Activated naive CD8-positive, alpha-beta T cell treated with anti-CD3 and anti-CD28 coated beads, Interleukin-2, amount 10 ng/mL, durations not matched to agents 7 days and 5 days (primary cell): ENCODE measurements at places on chromosomes 12 and 14. TPM values are rescaled to one million over a fixed set of nuclear protein-coding genes. Genes with fewer than 3 reads are reported as not detected.
A peak's percentile ranks its signal among the peaks of the same experiment; 100 is the strongest.

The CATSPERB gene
- 2.3 TPM for total RNA-seq

The BCL11B gene
- 104 TPM for total RNA-seq

The GLIPR1 gene
- 63.3 TPM for total RNA-seq

The TAS2R9 gene
- 0.28 TPM for total RNA-seq

The GPR84 gene
- 0.39 TPM for total RNA-seq

The AVPR1A gene
- total RNA-seq = not detected

The GAS2L3 gene
- total RNA-seq = 4.2 TPM

The PDE3A gene
- total RNA-seq = not detected

The TTC9 gene
- total RNA-seq = 17.2 TPM

The WNT1 gene
- total RNA-seq = 2.0 TPM

DNA sequence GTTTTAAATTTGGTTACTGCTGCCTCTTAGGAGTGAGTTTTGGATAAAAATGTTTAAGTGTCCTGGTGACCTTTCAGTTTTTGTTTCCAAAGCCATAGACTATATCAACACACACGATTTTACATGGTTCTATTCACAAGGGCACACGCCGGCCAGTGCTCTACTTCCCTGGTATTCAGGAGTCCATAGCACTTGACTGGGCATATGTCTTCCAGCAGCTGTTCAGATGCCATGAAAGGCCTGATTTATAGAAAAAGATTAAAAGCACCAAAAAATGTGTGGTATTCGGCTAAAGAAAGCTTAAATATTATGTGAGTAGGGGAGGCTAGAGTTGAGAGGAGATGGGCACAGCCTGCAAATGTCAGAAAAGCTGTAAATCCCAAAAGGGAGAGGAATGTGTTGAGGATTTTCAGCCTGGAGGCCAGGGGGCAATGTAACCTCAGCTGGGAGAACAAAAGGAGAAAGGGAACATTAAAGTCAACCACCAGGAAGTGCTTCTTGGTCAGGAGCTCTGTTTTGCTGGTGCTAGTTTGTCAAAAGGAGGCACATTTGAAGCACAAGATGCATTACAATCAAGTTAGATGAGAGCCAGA is 478.4 kb downstream of the RAD51B start:
- DNase-seq = no peak

DNA sequence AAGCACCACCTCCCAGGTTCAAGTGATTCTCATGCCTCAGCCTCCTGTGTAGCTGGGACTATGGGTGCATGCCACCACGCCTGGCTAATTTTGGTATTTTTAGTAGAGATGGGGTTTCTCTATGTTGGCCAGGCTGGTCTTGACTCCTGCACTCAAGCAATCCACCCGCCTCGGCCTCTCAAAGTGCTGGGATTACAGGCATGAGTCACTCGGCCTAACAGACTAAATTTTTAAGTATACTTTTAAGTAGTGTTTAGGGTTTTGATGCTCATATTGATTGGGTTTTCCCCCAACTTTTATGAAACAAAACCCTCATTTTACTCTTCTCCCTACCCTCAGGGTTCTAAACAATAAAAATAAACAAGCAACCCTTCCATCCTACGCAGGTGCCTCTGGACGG is 5.5 kb downstream of the MYO1A start:
- no peak for DNase-seq

GRCh38 chr12:108642269-108642870 is 8.7 kb upstream of the SELPLG start:
- no peak for DNase-seq

DNA sequence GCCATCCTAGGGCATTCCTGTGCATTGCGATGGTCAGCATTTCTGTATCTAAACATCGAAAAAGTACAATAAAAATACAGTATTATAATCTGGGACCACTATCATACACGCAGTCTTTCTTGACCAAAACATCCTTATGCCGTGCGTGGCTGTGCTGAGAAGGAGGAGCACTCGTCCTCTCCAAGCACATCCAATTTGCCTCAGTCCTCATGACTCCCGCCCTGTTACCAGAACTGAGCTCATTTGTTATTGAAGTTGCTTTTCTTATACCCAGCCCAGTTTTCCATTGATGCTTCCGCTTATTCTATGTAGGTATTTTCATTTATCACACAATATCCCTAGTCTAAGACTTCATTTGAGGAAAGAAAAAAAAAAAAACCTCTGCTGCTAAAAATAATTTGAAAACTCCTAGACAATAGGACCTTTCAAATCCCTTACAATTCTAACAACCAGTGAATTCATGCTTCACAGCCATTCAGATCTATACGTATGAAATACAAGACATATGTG is 236.9 kb upstream of the PLEKHG7 start:
- DNase-seq = no peak

DNA sequence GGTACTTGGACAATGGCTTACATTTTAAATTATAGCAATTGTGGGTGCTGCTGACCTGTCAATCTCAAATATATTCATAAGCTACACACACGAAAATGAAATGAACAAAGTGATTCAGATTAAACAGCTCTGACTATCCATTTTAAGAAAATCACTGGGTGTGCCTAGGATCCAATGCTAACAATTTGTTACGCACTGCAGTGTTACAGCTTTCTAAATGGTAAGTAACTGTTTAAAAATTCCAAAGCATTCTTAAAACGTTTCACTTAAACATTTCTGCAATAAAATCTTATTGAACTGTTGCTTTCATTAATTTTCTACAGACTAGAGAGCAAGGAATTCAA is 18.9 kb downstream of the LMO3 start:
- DNase-seq = no peak

DNA sequence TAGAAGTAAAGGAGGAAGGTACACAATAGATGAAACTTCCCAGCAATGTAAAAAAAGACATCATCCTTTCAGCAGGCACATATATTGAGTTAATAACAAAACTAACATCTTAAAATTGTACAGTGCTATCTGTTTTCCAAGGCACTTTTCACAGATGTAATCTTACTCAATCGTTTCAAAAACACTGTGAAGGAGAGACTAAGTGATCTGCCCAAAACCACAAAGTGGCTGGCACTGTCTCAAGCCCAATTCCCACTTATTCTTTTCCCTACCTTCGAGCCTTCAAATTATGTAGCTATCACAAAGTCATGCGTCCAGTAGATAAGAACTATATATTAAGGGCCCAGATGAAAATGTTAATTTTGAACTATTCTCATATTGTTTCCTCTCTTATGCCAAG is 193.6 kb upstream of the RASSF8 start:
- DNase-seq = no peak

GRCh38 chr12:30678221-30678620 is 17.4 kb downstream of the IPO8 start:
- DNase-seq = no peak

DNA sequence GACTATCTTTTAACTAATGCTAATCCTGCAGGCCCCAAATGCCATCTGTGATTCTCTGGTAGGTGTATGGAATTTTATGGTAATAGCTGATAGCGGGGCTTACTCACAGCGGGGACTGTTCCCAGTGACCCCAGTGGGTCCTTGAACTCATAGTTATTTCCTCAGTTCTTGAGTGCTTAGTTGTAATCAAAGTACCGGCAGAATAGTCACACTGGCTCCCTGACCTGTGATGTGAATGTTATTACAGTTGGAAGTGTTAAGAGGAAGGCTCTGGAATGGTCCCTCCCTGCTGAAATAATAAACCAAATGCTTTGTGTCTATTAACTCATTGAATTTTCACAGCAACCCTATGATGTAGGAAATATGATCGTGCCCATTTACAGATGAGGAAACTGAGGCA is 78.3 kb downstream of the NDUFA12 start:
- no peak for DNase-seq

GRCh38 chr12:45934956-45935355 is 55.4 kb downstream of the SCAF11 start:
- DNase-seq = no peak

DNA sequence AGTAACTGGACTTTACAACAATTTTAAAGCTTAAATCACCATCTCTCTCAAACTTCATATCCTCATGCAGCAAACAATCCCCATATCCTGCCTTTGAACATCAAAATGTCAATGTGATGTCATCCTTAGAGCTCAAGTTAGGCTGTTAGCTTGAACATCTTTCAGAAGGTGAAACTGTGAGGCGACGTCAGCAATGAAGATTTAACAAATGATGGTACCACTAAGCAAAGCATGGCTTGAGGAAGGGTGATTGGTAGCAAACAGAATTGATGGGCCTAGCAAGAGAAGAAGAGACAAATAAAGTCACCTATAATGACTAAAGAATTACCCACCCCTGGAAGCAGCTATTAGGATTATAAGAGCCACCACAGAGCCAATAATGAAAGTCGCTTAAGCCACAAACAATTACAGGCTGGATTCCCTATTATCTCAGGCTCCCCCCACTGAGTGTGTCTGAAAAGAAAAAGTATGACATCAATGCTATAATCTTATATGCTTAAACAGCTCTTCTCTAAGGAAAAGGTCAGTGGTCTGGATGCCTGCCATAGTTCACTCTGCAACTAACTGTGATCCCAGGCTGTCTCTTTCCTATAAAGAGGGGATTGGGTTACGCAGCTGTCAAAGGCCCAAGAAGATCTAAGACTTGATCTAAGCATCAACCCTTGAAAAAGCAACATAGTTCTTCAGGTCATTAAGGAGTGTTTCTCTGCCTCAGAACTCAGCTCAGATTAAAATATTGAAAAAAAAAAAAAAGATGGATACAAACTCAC is 18.1 kb downstream of the EGLN3 start:
- DNase-seq = no peak

DNA sequence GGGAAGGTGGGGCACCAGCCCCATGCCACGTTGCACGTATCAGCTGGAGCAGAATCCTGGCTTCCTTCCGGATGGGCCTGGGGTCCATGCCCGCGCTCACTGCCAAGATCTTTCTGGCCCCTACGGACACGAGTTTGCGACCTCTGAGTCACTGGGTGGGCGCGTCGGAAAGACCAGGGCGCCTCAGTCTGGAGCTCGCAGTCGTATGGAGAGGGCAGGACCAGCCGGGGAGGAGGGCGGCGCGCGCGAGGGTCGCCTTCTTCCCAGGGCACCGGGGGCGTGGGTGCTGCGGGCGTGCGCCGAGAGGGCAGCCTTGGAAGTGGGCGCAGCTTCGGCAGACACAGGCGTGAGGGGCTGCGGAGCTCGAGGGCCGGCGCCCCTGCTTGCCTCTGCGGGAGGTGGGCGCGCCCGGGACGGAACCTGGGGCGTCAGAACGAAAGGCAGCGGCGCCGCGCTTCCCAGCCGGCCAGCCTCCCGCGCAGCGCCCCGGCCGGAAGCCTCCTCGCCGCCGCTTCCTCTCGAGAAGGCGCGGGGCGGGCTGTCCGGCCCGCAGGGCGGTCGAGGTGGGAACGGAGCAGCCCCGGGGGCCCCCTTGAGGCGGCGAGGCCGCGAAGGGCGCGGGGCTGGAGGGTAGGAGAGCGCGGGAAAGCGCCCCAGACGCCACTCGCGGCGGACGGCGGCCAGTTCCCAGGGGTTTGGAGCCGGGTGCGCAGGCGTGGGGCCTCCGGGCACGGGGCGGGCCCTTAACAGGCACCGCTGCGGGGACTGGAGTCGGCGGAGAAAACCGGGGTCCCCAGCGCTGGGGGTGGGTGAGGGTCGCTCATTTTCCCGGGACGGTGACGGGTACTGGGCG is at the start of gene ARL6IP4:
TSS of gene ARL6IP4 (plus strand) at position 499 of the 853 bp plus-strand sequence. CDS start 459 bp downstream, outside the sequence.
- DNase-seq = peak; percentile 87

DNA sequence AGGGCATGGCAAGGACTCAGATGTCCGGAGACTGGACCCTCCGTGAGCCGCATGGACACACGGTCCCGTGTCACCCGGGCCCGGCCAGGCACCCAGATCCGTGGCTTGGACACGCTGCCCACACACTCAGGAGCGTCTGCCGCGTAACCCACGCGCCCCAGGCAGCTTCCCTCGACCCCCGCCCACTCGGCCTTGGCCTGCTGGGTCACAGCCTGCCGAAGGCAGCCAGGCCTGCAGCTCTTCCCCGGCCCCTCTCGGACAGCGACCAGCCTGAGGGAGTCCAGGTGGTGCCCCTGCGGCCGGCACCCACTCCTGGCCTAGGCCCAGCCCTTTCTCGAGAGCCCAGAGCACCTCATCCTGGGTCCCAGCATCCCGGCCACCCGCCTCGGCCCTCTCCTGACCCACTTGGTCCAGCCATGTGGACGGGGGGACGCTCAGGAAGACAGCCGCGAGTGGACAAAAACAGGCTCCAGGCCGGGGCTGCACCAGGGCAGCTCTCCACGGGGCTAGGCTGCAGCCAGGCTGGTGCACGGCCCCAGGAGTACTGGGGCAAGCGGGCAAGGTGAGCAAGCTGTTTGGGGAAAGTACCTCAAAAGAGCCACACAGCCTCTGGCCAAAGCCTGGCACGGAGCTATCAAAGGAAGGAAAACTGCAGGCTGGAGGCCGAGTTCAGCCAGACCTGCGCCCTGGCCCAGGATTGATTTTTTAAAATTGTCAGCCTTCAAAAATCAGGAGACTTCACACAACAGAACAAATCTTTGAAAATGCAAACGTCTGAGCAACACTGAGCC is 6.5 kb downstream of the AKT1 start:
- no peak for DNase-seq

DNA sequence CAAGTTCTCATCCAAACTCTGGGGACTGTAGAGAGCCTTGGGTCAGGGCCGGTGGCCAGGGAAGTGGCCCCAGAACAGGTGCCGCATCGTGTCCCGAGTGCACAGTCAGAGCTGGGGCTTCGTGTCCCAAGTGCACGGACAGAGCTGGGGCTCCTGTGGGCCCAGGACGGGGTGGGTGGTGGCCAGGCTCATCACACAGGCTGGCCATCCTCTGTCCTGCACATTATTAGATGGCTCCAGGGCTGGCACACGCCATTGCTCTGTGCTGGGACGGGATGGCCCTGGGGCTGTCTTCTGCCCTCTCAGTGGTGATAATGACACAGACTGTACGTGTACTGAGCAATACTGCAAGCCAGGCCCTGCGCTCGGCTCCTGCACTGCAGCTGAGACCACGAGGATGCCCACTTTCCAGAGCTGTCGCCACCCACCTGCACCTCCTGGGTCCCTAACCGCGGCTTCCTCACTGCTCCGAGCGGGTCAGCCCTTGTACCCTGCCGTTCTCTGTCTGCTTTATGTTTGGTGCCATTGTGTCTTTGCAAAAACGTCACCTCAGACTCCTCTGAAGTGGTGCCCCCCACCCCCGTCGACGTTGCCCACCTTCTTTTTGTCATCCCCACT is 1.9 kb downstream of the FBRSL1 start:
- DNase-seq = no peak

GRCh38 chr12:110475426-110475825 is 6.8 kb downstream of the FAM216A start:
- no peak for DNase-seq

- DNase-seq = no peak
Measured at GRCh38 chr12:93179792-93180191, 197.9 kb upstream of the NUDT4 start.

GRCh38 chr12:52423661-52424500 is 10.3 kb downstream of the KRT75 start:
- no peak for DNase-seq

- DNase-seq = no peak
Measured at GRCh38 chr12:82361461-82361915, 3.2 kb downstream of the METTL25 start.
